ENCODE measurements at places on chromosomes 4 and X. TPM values are rescaled to one million over a fixed set of nuclear protein-coding genes. Genes with fewer than 3 reads are reported as not detected.

The RAB33A gene
- 24.0 TPM for total RNA-seq

The AVPR2 gene
- total RNA-seq: not detected

GRCh38 chrX:49309401-49309981, 6.0 kb downstream of the GAGE10 start:
- H3K27ac ChIP-seq: peak overlapping the region; percentile 95
- peaks cover 20% of the 10 kb centered on the region for H3K4me1 ChIP-seq

DNA sequence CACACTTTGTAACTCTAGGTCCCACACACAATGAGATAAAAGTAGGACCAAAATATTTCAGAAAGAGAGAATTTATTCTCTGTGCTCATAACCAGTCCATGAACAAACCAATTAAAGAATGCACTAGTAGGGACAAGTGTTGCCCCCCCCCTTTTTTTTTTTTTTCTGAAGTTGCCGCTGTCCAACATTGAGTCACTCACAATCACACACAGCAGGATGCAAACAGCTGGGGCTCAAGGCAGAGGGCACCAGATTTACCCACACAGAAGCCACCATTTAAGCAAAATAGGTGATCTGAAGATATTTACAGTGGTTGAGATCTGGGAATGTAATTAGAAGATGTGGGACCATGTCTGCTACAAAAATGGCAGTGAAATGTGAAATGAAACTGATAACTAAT, 850.9 kb upstream of the SLIT2 start:
- no peak overlapping the region for H3K27ac ChIP-seq
- H3K4me3 ChIP-seq: no peak overlapping the region
- no peaks in the 10 kb centered on the region for H3K36me3 ChIP-seq
- no peak for DNase-seq

GRCh38 chrX:50719614-50720013, 94.4 kb downstream of the SHROOM4 start:
- no peak overlapping the region for H3K4me3 ChIP-seq
- H3K36me3 ChIP-seq: no peaks in the 10 kb centered on the region
- no peaks in the 10 kb centered on the region for H3K4me1 ChIP-seq
- no peak overlapping the region for H3K27ac ChIP-seq
